NCI-H748 treated with DMSO at 0.1 percent for 48 hours (cell line): ENCODE measurements at places on chromosomes 2 and 18.

GRCh38 chr2:161423421-161424393, 7.6 kb downstream of the TBR1 start:
- no peak for DNase-seq

- DNase-seq: no peak
Observed at GRCh38 chr18:23668731-23669130, 6.0 kb upstream of the ANKRD29 start.

DNA sequence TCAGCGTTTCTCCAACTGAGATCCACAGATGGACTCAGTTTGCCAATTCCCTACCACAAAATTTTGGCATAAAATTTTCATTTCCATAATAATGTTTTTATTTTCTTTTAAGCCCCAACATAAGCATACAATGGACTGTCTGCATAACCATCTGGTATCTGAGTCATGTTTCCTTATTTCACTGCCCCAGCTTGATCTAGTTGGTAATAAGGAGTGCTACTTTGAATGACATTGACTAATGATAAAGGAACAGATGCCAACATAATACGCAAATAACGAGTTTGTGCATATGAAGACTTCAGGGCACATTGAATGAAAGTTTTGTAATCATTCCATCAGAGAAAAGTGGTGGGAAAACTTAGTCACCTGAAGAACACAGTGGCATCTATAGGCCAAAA, 8.8 kb upstream of the MBD2 start:
- no peak for DNase-seq

GRCh38 chr2:30981096-30981495, 157.1 kb downstream of the GALNT14 start:
- DNase-seq: no peak

GRCh38 chr2:164661349-164661748, 40.1 kb upstream of the GRB14 start:
- no peak for DNase-seq

- DNase-seq: no peak
Observed at GRCh38 chr2:145750612-145751011, 1230.7 kb upstream of the ZEB2 start.

DNA sequence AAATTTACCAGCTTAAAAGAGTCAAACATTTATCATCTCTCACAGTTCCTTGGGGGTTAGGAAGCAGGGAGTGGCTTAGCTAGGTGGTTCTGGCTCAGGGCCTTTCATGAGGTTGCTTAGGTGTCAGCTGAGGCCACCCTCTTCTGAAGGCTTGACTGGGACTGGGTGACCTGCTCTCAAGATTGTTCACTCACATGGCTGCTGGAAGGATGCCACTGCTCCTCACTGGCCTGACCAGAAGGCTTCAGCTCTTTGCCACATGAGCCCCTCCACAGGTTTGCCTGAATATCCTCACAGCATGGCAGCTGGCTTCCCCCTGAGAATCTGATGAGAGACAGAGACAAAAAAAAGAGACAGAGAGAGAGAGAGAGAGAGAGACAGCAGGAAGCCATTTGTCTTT, 17.3 kb upstream of the RNF152 start:
- DNase-seq: no peak

DNA sequence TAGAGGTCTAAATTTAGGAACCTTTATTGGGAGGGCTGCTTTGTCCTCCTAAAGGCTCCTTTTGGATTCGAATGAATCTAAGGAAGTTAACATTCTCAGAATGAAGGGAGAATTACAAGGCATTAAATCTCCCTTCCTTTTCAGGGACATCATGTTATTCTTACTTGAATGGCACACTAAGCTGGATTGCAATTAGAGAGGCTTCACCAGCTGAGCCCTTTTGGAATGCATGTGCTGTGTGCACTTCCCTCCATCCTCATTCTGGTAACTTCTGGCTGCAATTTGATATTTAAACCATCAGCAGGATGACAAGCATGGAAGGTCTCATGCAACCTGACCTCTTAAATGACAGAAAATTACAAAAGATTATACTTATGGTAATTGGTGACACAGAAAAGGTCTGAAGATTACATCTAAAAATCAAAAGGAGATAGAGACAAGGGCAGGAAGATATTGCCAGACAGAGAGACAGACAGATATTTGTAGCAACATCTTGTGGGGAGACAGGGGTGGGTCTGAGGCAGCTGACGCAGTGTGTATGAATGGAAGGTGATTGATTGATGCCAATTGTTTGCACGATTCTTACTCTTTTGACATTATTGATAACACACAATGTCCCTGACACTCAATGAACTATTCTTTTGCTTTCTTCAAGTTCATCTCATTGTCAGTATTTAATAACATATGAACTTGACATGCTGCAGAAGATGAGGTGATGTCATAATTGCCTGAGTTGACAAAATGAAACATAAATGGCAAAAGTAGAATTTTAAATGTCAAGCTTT, 570.8 kb upstream of the GYPC start:
- DNase-seq: no peak

DNA sequence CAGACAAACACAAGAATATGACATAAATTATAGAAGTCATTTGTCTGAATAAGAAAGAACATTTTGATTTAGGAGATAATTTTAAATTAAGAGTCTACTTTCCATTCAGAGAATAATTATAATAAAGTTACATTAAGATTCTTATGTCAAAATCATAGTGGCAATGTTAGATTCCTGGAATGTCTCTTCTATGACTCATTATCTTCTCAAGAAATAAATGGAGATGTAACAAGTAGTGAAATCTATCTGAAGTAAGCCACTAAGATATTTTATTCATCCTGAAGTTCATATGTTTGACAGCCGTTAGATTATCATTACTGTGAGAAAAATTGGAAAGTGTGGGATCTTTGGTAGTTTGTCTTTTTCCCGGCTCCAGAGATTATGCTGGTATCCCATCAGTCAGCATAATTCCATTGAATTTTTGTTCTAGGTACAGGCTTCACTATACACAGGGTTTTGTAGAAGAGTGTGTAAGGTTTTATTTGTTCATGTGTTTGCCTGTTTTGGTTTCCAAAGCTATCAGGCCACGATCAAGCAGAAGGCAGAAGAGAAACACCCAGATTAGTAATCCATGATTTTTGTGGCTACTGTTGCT, 1246.6 kb upstream of the LRRTM1 start:
- no peak for DNase-seq

DNA sequence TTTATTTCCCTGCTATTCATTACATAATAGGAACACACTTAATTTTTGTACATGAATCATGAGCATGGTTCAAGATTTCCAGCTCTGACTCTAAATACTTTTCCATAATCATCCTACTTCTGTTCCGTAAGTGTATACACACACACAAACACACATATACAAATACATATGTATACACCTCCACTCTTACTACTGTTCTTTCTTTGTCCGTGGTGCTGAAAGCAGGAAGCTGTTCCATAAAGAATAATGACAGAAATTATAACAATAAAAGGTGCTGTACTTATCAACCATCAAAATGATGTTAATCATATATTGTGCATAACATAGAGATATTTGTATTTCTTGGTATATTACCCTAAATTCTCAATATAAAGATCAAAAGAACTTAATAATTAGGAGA, 776.9 kb downstream of the DPP10 start:
- DNase-seq: no peak
